ENCODE measurements at places on chromosomes 12 and 14. TPM values are rescaled to one million over a fixed set of nuclear protein-coding genes. Genes with fewer than 3 reads are reported as not detected.

ZC2HC1C gene
- 1.4 TPM for total RNA-seq

TAOK3 gene
- 5.2 TPM for total RNA-seq

GALNT6 gene
- total RNA-seq, result 11.0 TPM

DNA sequence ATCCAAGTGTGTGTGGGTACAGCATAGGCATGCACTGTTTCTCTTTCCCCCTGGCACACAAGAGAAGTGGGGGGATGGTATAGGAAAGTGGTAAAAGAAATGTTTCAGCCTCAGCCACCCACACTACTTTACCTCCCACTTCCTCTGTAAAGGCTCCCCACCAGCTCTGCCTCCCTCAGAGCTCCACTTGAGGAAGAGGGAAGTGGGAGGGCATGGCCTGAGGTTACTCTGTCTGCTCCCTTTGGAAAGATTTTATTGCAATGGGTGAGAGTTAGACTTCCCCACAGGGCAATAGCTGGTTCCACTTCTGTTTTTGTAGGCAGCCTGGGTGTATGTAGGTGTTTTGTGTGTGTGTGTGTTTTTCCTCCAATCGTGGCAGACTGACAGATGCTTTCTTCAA is 145.3 kb downstream of the SSPN start:
- DNase-seq, result no peak

DNA sequence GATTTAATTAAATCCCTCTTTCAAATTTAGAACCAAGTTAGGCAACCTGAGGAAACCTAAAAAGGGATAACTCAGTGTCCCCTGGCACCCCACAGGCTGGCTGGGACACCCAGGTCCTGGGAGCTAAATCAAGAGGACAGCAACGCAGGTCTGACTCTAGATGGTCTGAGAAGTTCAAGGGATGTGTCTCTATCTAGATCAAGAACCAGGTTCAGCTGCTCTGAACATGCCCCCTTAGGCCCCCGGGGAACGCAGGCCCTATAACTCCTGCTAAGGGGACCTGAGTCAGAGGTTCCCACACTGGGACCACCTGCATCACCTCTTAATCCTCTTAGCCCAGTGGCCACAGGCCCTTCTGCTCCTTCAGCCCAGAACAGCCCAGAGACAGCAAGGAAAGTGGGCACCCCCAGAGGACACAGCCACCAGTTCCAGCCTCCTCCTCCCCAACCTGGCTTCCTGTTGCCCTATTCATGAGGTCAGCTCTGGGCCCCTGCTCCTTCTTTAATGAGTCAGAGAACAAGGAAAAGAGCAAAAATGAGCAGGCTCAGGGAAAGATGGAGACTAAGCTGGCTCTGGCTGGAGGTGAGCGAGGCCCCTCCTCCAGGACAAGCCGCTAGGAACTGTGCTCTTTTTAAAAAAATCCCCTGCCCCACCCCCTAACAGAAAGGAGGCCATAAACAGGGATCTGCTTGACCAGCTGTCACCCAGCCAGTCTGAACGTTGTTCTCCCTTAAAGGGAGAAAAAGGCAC is 10.8 kb downstream of the PITPNM2 start:
- DNase-seq, result no peak

DNA sequence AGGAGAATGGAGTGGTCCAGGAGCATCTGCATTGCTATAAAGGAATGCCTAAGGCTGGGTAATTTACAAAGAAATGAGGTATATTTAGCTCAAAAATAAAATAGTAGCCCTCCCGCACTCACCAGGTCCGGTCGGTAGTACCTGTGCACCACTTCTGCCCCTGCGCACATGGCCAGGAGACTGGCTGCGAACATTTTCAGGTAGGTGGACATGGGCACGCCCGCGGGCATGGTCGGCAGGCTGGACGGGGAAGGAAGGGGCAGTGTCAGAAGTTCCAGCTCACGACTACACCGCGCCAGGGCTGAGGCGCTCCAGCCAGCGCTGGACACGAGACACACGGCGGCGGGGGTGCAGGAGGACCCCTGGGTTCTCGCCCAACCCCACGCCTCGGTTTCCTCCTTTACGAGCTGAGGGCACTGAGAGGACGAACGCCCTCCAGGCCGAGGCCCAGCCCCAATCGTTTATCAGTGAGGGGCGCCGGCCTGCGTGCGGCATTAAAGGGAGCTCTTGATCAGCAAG is 9.1 kb upstream of the TDG start:
- no peak for DNase-seq
